NCI-H226 (cell line): ENCODE measurements at places on chromosomes 3 and 15.
A peak's percentile ranks its signal among the peaks of the same experiment; 100 is the strongest.

- DNase-seq: no peak
Observed at GRCh38 chr15:100794008-100794407, 85.6 kb upstream of the ALDH1A3 start.

DNA sequence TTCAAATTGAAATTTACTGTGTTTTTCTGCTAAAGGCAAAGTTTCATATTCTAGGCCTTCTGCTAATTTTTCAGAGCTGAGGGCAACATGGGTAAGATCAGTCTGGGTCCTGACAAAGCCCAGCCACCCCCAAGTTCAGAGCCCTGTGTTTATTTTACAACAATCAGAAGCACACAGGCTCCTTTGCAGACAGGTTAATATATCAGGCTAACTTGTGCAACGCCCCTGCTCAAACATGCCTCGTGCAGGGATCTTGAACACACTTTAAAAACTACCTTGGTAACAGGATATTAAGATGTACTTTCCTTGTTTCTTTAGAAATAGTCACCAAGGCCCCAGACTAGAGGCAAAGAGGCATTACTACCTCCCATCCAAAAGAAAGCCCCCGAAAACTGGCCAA, 64.0 kb downstream of the POLR2M start:
- no peak for DNase-seq

- DNase-seq: peak; percentile 77
Observed at GRCh38 chr3:17478673-17479072, 263.8 kb downstream of the TBC1D5 start.

- DNase-seq: no peak
Observed at GRCh38 chr3:120879411-120879810, 28.6 kb upstream of the STXBP5L start.

DNA sequence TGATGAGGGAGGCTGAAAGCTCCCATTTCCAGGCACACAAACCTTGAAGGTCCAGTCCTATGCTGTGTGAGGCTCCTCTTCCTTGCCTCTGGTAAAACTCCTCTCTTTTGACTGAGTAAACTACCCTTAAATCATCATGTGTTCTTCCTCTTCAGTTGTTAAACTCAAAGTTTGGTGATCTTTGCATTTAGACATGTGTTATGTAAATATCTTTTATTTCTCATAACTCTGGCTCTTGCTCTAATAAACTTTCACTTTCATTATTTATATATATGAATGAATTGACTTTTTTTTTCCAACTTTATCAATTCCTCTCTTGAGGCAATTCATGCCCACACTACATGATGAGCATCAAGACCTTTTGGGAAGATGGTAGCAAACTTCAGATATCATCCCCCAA, 26.6 kb downstream of the SUCNR1 start:
- no peak for DNase-seq

DNA sequence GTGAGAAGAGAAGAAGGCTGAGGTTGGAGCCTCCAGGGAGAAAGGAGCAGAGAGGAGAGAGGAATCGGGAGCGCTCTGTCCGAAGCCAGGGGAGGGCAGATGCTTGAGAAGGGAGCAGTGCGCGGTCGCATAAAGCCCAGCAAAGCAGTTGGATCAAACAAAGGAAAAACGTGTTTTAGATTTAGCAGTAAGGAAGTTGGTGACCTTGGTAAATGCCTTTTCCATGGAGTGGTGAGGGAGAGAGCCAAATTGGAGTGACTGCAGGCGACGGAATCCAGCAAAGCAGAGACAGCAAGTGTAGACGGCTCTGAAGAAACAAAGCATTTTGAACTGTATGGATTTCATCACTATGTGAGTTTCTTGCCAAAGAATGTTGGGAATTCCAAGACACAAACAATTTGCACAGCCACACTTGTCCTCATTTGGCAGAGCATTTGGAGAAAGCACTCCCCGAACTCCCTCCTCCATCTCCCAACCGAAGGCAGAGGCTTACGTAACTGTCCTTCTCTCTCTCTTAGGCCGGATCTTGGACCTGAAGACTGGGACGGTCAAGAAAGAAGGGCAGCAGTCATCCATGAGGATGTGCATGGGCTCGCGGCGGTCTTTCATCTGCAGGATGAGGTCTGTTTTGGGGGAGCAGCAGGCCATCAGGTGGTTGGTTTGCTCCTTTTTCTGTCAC, 103.6 kb downstream of the ARNT2 start:
- peak; percentile 85 for DNase-seq

GRCh38 chr3:1348547-1348946, 255.7 kb downstream of the CNTN6 start:
- no peak for DNase-seq

GRCh38 chr15:27061739-27062138, 90.8 kb downstream of the GABRG3 start:
- no peak for DNase-seq

DNA sequence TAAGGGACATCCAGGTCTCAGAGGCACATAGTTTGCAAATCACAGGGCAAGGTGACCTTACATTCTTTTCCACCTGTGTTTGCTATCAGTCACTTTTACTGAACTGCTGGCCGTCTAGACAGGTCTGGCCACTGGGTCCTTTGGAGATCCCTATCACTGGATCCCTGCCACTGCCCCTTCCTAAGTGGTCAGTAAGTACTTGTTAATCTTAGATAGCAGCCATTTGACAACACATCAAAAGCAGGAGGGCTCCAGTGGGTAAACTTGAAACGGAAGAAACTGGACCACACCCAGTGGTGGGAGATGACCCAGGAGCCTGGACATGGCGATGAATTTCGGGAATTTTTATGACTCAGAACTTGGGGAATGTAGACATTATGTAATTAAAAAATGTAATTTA, 28.9 kb upstream of the RASGRP1 start:
- peak; percentile 32 for DNase-seq

- no peak for DNase-seq
Observed at GRCh38 chr3:47611576-47611975, 32.9 kb upstream of the CSPG5 start.

DNA sequence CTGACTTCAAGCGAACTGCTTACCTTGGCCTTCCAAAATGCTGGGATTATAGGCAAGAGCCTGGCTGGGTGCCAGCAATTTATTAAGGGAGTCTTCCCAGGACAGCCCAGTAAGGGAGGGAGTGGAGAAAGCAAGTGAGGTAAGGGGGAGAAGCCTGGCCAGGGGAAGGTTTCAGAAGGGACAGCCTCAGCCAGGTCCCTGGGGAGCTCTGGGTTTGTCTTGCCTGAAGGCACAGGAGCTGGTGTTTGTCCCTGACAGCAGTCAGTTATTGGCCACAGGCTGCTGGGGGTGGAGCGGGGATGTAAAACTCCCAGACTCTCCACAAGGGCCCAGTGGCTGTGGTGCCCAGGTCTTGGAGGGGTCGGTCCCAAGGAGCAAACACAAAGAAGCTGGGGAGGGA, 33.0 kb upstream of the CDCP1 start:
- no peak for DNase-seq

DNA sequence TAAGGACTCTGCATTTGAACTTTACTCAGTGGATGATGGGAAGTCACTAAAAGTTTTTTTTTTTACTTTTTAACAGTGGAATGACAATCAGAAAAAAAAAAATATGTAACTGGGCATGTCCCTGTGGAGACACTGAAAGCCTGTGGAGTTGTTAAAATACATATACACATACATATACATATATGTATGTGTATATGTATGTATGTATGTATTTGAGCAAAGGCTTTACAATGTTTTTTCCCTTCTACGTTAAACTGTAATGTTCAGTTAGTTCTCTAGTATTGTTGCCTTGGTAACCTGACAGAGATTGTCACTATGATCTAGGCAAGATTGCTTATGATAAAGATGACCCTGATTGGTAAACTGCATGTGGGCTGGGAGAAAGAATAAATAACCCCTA, 30.3 kb downstream of the NSUN3 start:
- no peak for DNase-seq

- no peak for DNase-seq
Observed at GRCh38 chr3:50472958-50473357, 30.5 kb downstream of the CACNA2D2 start.

DNA sequence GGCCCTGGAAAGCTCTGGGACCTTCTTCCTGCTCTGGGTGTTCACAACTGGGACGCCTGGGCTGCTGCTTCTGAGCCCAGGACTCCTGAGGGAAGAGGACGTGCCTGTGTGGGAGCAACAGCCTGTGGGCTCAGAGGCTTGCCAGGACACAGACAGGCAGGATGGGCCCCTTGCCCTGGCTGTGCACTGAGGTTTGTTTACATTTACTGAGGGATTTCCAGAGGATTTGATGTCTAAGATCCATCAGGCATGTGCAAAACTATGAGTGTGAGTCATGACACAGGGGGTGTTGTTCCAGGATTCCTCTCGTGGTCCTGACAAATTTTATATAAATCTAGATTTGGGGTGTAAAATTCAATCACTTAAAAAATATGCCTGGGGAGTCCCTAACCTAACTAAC, 10.6 kb downstream of the CCR9 start:
- peak; percentile 28 for DNase-seq

DNA sequence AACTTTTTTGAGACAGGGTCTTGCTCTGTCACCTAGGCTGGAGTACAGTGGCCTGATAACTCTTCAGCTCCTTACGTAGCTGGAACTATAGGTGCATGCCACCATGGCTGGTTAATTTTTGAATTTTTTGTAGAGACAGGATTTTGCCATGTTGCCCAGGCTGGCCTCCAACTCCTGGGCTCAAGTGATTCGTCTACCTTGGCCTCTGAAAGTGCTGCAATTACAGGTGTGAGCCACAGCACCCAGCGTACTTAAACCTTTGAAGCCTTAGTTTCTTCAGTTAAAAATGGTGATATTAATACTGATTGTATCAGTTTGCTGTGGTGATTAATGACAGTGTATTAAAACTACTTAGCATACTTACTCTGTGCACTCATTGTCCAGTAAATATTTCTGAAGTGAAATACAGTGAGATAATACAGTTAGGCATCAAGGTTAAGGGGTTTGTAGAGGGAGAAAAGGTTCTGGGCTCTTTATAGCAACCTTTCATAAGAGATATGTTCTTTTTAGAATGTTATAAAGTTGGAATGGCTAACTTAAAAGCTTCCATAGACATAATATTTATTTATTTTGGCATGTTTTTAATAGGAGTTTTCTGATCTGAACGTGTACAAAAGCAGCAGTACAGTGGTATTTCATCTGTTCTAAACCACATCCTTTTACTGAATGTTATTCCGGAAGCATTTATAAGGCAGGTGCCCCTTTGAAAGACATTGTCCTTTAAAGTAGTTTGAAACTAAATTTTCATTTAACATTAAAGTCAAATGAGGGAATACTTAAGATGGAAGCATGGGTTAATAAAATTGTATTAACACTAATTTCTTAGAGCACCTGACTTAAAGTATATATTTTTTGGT, 23.6 kb downstream of the NCK1 start:
- no peak for DNase-seq

DNA sequence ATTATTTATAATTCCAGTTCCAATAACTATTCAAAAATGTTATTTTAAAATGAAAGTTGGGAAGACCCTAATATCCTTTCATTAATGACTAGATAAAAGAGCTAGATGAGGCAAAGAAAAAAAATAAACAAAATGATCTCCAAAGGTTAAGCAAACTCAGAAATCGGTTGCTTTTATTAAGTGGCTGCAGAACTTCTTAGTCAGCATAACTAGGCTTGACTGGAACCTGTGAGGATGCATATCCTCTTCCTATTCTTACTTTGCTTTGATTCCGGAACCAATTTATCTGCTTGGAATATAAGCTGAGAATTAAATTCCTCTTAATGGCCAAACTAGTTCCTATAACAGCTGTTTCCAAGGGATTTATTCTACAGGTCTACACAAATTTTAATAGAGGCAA, 10.7 kb downstream of the GAP43 start:
- DNase-seq: no peak

- DNase-seq: no peak
Observed at GRCh38 chr3:108292450-108292849, 3.9 kb upstream of the HHLA2 start.

DNA sequence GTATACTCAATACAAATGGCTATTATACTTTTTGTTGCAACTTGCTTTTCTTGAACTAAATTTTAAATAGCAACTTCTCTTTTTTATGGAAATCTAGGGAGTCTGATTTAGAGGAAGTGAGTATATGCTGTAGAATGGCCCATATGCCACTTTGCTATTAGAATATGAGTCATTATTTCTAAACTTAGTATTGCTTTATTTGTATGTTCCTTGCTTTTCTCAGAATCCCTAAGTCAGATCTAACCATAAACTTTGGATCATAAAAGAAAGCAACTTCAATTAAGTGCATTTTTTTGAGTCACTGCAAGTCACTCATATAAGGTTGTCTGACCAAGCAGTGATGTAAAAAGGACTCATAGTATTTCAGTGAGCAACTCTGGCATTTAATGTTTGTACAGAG, 17.5 kb upstream of the SPTSSB start:
- DNase-seq: no peak

- no peak for DNase-seq
Observed at GRCh38 chr3:143720381-143720780, 127.9 kb downstream of the SLC9A9 start.

- peak; percentile 40 for DNase-seq
Observed at GRCh38 chr15:74233851-74234597, 2.1 kb upstream of the CCDC33 start.

- no peak for DNase-seq
Observed at GRCh38 chr15:58217460-58217859, 79.3 kb downstream of the AQP9 start.

GRCh38 chr3:124566701-124567100, 163.6 kb upstream of the UMPS start:
- DNase-seq: no peak

DNA sequence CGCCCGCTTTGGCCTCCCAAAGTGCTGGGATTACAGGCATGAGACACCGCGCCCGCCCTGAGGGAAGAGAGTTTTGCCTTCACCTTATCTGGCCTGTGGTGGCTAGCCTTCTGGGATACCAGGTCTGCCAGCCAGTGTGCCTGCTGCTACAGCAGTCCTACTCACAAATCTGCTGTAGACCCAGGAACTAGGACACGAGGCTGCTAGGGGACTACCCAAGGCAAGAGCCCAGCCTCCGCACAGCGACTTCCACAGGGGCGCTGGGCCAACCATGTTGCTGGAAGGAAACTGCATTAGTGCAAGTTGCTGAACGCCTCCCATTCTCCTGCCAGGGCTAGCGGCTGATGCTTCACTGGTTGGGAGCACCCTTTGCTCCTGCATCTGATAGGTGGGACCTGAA, 53.7 kb downstream of the DHX30 start:
- DNase-seq: no peak

GRCh38 chr3:116176974-116177555, 268.2 kb downstream of the LSAMP start:
- DNase-seq: no peak

- no peak for DNase-seq
Observed at GRCh38 chr3:104245981-104246380, 1120.7 kb upstream of the ALCAM start.

DNA sequence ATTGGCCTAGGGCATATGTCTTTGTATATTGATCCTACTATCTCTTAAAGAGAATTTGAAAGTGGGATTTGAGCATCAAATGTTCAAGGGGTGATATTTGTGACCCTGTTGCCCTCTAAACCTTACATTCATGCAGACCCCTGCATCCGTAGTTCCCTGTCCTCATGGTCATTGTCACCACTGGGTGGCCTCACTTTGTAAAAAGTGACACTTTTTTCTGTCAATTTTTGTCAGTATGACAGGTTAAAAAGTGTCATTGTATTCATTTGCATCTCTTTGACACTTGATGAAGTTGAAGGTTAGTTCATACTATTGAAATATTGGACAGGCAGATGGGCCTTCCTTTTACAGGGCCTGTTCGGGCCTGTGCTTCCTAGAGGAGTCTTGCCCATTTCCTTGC, 12.3 kb upstream of the KLF15 start:
- DNase-seq: no peak

- DNase-seq: peak; percentile 23
Observed at GRCh38 chr3:112136959-112137693, 4.1 kb upstream of the GCSAM start.
